Activated CD4-positive, alpha-beta T cell treated with anti-CD3 and anti-CD28 coated beads, Interleukin-10, Interleukin-2, amounts not matched to agents 100 ng/mL and 50 ng/mL, durations not matched to agents 16 hours and 8 hours (primary cell): ENCODE measurements at places on chromosomes 4 and X.
A peak's percentile ranks its signal among the peaks of the same experiment; 100 is the strongest.

DNA sequence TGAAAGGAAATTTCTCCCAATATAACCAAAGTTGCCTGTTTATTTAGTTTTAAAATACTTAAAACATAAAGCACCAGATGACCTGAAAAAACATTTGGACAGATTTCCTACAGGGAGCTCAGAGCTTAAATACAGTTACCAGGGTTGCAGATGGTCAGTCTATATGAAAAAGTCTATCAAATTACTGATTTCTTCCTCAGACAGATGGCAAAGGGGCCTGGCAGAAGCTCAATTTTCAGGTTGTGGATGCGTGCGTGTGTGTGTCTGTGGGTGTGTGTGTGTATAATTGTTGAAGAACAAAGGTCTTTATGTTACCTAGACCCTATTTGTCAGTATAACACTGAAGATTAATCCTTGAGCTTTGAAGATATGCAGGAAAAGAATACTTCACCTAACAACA, 169.4 kb downstream of the MAD2L1 start:
- no peak for DNase-seq

DNA sequence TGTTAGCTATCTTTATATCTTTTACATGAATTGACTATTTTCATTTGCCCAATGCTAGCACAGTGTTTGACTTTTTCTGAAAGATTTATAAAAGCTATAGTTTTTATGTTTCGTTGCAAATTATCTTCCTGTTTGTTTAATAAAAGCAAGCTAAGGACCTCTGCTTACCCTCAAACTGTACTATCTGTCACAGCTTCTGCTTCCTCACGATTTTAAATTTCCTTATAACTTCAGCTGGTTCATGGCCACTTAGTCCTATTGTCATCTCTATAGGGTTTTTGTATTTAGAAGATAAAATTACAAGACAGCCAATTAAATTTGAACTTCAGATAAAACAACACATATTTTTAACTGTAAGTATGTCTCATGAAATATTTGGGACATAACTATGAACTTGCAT, 494.0 kb downstream of the PDGFC start:
- no peak for DNase-seq

- DNase-seq, result peak; percentile 44
These were observed at the start of gene NBDY for GRCh38 chrX:56729152-56729850. NBDY (plus strand) TSS chrX:56729243; CDS start chrX:56729354, 111 bp downstream.

- DNase-seq, result no peak
These were observed 112.8 kb downstream of the MSL3 start for GRCh38 chrX:11870789-11871188.

- no peak for DNase-seq
These were observed 359.1 kb downstream of the DACH2 start for GRCh38 chrX:86507331-86507730.

DNA sequence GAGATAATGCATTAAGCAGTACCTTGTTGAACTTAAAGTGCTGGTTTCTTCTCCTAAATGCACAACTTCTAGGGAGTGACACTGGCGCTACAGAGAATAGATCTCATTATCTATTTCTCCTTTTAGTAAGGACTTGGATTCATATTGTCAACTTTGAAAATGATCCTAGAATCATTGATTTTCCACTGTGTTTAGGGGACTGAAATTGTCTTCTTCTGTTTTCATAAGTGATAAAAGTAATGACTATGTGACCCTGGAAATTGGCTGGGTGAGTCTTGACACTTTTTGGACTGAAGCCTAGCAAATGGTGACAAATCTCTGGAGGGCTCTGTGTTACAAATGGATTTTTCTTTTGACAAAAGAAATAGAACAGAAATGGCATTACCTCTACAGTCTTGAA, 167.8 kb downstream of the NDST4 start:
- DNase-seq, result no peak

- DNase-seq, result no peak
These were observed 9.3 kb downstream of the FAM120C start for GRCh38 chrX:54173791-54174190.

DNA sequence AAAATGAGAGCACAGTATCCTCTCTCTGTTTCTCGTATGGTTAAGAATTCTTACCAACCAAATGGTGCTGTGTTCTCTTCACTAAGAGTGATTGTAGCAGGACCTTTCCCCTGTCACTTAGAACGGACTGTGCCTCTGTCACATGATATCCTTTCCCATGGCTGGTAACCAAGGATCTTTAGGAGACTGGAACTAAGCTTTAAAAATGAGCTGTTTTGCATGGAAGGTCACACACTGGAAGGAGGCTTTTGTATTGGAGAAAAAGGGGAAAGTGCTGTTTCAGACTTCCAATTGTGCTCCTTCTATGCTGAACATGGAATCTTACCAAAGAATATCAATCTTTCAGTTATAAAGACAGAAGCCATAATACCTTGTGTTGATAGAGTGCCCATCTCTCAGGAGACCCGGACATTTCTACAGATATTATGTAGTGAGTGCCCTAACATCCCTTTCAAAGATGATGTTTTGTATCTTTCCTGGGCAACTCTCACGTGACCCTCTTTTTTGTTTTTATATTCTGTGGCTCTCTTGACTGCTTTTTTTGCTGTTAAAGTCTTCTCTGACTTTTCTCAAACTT, 148.6 kb downstream of the SLC4A4 start:
- DNase-seq, result no peak
